Activated T-helper 1 cell treated with anti-CD3 and anti-CD28 coated beads, Interleukin-2, amount 50 U/mL, for 16 hours (primary cell): ENCODE measurements at places on chromosomes 3 and 15.

GRCh38 chr15:74794248-74794969 lies 12.5 kb downstream of the CSK start:
- DNase-seq: no peak

GRCh38 chr3:135181408-135181807 lies 386.3 kb downstream of the EPHB1 start:
- DNase-seq: no peak

GRCh38 chr3:14811684-14812083 lies 7.1 kb upstream of the FGD5 start:
- no peak for DNase-seq

GRCh38 chr3:110479731-110480130 lies 591.9 kb upstream of the NECTIN3 start:
- DNase-seq: no peak

DNA sequence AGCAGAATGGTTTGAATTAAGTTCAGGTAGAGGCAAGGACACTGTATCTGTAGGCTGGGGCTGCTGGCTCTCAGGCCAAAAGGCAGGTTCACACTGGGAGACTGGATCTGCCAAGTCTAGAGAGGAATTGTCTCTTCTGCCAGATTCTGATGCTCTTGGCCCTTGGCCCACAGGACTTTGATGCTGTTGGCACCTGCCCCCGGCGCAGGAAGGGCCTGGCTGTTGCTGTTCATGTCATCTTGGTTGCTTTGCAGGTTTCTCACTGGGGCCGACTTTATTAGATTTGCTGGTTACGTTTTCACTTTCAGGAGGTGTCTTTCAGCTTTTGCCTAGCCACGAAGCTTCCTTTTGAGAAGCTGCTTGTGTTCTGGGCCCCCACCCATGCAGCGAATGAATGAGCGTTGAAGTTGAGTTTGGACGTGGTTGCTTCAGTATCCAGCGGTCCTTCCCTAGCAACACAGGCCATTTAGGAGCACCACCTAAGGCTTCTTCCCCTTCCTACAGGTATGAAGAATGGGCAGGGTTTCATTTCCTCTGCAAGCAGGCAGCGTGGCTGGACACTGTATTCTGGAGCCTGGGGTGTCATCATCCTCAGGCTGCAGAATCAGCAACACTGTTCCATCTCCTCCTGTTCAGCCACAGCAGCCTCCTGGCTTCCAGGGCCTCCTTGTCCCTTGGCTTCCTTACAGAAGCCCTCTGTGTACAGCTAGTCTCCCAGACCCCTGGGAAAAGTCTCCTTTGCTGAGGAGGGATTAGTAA lies 65.6 kb upstream of the PRR23C start:
- no peak for DNase-seq

DNA sequence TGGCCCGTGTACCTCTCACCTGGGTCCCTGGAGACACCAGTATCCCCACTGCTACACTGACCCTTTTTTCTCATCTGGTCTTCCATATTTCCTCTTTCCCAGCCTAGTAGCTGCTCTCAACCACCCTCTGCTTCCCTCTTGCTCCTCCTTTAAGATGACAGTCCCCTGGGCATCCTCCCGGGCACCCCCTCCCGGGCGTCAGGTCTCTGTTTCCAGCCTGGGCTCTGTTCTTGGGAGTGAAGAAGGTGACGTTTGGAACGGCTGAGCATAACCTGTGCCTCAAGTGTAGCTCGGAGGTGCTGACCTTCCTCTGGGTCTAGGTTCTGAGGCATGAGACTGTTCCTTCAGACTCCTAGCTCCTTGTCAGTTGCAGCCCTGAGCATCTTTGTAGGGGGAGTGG lies 101.2 kb downstream of the VGLL4 start:
- no peak for DNase-seq

DNA sequence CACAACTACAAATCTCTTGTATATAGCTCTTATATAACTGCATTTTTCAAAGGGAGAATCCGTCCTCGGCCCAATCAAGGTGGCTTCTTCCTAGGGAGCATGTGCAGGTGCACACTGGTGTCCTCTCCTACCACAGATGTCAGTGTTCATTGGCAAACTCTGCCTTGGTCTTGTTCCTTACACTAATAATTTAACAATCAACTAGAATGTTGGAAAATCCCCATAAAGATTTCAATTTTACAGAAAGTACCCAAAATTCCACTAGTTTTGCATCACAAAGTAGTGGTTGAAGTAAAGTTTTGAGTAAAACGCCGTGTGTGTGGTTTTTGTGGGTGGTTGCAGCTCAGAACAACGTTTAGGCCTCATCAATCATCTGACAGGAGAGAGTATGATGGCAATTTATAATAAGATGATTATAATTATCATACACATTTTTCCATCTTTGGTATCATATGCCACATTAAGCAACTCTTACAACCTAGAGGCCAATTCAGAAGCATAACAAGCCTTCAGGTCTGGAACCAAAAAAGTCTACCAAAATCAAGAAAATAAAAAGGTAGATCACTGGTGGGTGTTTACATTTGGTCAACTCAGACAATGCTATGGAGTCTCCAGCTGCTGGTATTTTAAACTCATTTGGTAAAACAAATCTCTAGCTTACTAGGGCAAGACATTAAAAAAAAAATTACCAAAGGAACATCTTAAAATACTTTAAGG lies 128.9 kb upstream of the BHLHE40 start:
- DNase-seq: no peak

DNA sequence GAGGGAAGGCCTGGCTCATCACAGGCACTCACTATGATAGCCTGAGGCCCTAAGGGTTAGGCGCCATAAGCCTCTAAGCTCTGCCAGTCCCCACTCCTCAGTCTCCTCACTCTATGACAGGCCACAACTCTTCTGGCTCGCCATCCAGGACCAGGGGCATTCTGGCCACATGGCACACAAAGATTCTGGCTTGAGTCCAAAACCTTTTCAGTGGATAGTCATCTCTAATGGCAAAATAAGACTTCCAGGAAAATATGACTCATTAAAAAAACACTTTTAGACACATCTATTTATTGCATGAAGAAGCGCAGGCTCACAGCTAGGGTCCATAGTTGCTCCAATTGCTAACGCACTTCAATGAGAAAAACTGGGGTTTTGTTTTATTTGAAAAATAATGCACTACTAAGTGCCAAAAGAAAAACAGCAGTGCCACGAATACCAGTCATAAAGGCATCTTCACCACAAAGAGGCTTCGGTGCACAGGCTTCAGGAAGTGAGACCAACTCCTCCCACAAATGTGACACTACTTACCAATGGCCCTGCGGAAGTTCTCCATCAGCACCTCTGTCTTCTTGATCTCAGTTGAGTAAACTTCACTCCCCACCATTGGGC lies 11.1 kb downstream of the RUVBL1 start:
- peak; percentile 5 for DNase-seq

- DNase-seq: no peak
These were observed 172.1 kb upstream of the SMAD3 start for GRCh38 chr15:66893294-66893693.

- no peak for DNase-seq
These were observed 16.4 kb upstream of the COMMD2 start for GRCh38 chr3:149768704-149769103.

DNA sequence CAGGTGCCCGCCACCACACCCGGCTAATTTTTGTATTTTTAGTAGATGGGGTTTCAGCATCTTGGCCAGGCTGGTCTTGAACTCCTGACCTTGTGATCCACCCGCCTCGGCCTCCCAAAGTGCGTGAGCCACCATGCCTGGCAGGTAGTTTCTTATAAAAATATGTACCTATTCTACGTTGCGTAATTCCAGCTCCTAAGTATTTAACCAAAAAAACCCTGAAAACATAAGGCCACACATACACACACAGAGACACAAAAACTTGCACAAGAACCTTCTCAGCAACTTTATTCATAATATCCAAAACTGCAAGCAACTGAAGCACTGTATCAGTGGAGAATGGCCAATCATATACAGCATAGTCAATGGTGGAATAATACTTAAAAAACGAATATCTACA lies 5.3 kb downstream of the RNF168 start:
- no peak for DNase-seq

DNA sequence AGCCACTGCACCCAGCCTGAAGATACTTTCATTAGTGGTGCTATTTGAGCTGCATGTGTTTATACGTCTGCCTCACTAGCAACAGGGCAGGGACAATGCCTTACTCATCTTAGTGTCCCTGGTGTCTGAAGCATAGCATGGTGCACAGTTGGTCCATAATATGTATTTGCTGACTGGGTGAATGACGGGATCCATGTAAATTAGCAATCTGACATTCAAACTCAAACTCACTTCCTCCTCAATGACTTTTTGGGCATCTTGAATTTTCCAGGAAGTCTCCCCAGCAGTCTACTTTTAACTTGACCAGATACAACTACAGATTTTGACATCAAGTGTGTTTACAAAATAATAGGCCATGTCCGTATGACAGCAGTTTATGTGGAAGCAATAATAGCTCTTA lies 3.0 kb upstream of the LDHAL6B start:
- DNase-seq: no peak

DNA sequence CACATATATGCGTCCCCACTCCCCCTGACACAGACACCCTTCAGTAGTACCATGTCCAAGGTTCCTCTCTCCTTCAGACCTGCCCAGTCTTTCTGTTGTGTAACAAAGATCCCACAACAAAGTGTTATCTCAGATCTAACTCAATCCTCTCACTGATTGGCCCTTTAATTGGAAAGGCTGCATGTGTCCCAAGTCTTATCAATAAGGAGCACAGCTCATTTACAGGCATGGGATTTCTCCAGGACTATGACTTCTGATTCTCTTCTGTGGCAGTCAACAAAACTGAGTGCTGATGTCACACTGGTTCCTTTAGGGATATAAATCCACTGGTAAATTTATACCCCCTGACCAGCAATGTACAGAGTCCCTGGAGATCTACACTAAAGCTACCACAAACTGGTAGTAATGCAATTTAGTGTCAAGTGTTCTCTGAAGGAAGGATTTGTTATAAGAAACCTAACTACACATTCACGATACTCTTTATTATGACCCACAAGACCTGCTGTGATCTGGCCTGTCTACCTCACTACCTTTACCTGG lies 28.1 kb downstream of the CLK3 start:
- no peak for DNase-seq

DNA sequence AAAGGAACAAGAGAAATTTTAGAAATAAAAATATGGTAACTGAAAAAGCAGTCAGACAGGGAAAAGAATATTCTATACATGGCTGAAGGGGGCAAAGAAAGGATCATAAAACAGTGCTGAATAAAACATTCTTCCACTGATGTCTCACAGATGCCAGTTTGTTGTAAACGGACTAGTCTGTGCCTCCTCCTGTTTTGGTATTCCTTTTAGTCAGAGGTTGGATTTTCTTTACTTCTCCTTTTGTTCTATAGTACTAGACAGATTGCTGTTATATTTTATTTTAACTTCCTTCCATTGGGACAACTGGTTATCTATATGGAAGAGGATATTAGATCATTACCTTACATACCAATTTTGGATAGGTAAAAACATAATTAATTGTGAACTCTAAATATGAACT lies 16.0 kb upstream of the GNB5 start:
- DNase-seq: no peak
